ENCODE measurements at places on chromosomes 4 and X.

DNA sequence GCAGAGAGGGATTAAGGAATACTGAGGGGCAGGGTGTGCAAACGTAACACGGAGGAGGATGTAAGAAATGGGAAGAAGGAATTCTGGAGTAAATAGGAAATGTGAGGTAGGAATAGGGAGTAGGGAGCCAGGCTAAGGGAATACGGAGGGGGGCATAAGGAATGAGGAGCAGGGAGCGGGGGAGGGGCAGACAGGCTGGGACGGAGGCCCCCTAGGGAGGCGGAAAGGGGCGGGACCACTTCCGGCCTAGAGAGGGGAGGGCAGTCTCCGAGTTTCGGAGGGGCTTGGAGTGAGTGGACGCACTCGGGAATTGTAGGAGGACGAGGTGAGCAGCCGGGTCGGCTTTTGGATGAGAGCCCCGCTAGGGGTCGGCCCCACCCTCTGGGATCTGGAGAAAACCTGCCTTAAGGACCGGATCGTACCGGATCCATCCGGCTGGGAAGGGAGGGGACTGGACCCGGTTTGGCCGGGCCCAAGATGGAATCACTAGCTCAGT, 612 bp downstream of the MAGED2 start:
- DNase-seq = no peak

DNA sequence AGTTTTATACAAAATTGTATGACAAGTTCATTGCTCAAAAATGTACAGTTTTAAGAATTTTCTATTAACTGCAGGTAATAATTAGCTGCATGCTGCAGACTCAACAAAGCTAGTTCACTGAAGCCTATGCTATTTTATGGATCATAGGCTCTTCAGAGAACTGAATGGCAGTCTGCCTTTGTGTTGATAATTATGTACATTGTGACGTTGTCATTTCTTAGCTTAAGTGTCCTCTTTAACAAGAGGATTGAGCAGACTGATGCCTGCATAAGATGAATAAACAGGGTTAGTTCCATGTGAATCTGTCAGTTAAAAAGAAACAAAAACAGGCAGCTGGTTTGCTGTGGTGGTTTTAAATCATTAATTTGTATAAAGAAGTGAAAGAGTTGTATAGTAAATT, 131.0 kb downstream of the TET2 start:
- DNase-seq = no peak

DNA sequence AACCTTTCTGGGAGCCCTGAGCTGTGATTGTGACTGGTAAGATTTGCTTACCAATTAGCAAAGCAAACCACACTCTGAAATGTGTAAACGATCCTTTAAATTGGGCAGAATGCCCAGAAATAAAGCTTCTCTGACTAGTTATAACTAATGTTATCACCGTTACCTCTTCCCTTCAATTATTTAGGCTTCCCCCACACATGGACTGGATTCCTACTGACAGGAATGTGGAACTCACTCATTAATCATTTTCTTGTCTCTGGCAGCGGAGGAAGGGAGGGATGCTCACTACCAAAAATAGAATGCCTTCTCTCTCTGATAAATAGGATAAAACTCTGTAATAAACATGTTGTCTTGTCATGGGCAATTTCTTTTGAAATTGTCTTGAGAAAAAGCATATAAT, 25.3 kb upstream of the NWD2 start:
- DNase-seq = no peak

DNA sequence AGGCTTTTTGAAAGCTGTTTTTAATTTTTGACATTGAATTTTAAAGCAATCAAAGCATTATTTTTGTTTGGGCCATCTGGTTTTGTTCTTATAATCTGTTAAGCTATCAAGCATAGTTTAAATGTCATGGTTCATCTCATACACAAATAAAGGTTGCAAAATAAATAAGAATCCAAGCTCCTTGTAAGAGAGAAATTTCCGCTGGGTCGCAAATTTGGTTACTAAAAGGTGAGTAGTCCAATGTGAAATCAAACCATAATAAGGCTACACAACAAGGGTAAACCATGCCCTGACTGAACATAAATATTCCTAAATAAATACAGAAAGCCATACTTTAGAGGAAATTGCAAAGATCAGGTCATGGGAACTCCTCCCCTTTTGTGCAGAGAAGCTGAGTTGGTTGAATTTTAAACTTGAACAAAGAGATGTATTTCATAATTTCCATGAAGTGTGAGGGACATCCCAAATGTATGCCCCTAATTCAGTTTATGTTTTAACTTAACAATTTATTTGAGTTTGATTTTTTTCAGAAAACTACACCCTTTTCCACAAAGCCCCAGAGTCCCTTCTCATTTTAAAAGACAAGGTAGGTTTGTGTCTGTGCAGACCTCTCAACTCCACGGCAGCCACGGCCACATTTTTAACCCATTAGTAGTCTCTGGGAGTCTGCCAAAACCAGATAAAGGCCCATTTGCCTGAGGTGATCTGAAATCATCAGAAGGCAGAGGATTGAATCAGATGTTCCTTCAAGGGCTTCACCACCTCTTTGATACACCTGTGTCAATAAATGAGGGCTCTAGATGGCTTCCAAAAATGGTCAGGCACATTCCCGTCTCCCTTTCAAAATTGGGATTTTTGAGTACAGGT, 85.2 kb downstream of the PLAC1 start:
- DNase-seq = no peak

DNA sequence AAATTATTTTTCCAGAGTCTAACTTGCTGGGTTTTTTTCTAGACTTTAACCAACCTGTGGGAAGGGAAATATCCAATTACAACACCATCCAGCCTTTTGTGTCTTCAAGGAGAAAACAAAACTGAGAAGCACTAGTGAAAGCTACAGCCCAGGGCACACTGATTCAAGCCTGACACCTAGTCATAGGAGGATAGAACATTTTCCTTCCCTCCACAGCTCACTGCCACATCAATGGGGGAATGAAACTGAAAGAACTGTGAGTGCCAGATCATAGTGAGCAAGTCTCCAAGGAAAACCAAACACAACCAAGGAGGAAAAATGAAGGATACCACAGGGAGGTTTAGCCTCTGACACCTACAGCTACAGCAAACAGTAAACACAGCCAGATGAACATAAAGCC, 43.3 kb upstream of the MAGEA8 start:
- no peak for DNase-seq
